Amniotic epithelial cell (primary cell): ENCODE measurements at places on chromosomes 2 and 18.
A peak's percentile ranks its signal among the peaks of the same experiment; 100 is the strongest.

GRCh38 chr2:74507926-74508520 lies 528 bp upstream of the PCGF1 start:
- no peak for DNase-seq

- peak; percentile 76 for DNase-seq
Measured at GRCh38 chr2:109180786-109181185, 51.8 kb downstream of the SH3RF3 start.

DNA sequence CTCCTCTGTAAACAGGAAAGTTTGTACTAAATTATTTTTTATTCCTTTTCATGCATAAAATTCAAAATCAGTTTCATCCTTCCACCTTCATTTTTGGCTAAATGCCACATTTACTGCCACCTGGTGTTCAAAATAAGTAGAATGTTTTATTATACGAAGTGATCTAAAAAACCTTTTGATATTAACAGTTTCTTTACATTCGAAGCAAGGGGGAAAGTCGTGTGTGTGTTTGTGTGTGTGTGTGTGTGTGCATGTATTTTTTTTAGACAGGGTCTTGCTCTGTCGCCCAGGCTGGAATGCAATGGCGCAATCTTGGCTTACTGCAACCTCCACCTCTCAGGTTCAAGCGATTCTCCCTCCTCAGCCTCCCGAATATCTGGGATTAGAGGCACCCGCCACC lies 9.0 kb upstream of the SCN9A start:
- DNase-seq = peak; percentile 16

- DNase-seq = peak; percentile 92
Measured at GRCh38 chr18:28115149-28115550, 61.8 kb downstream of the CDH2 start.

DNA sequence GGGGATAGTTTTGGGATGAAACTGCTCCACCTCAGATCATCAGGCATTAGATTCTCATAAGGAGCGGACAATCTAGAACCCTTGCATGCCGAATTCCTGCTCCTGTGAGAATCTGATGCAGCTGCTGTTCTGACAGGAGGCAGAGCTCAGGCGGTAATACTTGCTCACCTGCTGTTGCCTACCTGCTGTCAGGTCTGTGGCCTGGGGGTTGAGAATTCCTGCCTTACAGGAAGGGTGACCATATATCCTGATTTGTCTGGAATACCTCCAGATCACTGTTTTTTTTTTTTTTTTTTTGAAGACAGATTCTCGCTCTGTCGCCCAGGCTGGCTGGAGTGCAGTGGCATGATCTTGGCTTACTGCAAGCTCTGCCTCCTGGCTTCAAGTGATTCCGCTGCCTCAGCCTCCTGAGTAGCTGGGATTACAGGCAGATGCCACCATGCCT lies 21.7 kb downstream of the ACSL3 start:
- no peak for DNase-seq

- peak; percentile 2 for DNase-seq
Measured at GRCh38 chr2:953975-954686, 3.5 kb downstream of the SNTG2 start.

GRCh38 chr18:66601649-66602048 lies 2.2 kb downstream of the CDH19 start:
- DNase-seq = no peak

GRCh38 chr2:105862843-105863242 lies 118.1 kb downstream of the NCK2 start:
- DNase-seq = peak; percentile 63

DNA sequence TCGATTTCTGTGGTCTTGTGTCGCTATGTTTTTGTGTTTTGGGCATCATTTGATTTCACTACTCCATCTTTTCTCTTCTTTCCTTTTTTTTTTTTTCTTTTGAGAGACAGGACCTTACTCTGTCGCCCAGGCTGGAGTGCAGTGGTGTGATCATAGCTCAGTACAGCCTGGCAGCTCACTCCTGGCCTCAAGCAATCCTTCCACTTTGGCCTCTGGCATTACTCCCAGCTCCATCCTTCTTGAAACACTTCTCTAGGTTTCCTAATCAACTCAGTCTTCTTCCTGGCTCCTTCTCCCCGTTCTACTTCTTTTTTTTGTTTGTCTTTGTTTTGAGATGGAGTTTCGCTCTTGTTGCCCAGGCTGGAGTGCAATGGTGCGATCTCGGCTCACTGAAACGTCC lies 26.5 kb downstream of the TCF23 start:
- no peak for DNase-seq

GRCh38 chr2:199988151-199988550 lies 32.8 kb downstream of the MAIP1 start:
- DNase-seq = peak; percentile 70

- no peak for DNase-seq
Measured at GRCh38 chr2:217740178-217740577, 262.6 kb downstream of the TNS1 start.

DNA sequence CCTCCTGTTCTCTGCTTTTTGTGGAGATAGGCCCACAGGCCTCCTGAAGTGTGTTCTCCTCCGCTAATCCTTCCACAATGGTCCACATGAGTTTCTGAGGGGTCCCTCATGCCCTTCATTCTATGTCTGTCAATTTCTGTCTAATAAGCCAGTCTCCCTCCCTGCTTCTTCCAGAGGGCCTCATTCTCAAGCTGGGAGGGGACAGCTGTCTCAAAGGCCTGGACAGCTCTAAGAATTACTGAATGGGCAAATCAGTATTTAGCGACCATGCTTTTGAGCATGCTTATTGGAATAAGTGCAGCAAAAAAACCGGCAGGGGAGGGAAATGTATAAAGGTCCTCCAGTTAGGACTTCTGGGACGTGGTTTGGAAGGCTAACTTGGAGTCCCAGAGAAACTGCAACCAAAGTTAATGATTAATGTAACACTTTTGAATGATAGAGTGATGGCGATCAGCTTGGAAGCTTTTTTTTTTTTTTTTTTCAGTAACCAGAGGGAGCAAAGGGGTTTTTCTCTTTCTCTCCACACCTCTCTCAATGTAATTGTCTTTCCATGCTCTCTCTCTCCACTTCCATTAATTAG lies 890.7 kb upstream of the POU3F3 start:
- DNase-seq = no peak

DNA sequence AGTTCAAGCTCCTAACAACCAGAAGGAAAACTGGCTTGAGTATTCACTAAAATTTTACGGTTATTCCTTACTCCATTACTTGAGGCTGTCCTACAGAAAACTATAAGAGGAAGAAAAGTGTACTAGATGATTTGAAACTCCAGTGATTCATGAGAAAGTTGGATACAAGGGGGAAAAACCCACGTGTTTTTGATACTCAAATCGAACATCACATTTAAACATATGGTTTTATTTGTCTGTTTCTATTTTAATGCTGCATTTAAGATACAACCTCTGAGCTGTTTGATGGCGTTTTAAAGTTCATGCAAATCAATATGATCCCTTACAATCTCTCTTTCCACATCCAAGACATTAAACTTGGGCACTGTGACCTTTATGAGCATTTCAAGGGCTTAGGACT lies 125.1 kb upstream of the LMAN1 start:
- no peak for DNase-seq

- no peak for DNase-seq
Measured at GRCh38 chr2:17813010-17813741, 3.1 kb upstream of the MSGN1 start.

GRCh38 chr2:12303181-12304030 lies 413.3 kb upstream of the TRIB2 start:
- DNase-seq = peak; percentile 98

DNA sequence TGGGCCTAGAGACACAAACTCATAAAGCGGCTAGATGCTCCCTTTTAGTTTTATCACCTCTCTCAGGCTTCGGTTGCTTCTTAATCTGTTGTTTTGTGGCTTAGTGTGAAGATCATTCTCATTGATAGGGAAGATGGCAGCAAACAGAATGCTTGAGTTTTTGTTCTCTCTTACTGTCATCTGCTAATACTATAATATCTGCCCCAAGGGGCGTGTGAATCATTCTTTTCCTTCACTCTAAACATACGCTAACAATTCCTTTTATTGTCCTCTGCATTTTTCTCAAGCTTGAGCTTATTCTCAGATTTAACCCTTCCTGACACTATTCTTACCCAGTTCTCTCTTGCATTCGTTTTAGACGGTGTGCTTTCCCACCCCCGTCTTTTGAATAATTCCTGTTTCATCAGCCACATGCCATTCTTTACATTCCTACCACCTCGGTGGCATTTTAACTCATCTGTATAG lies 323.9 kb upstream of the NRP2 start:
- DNase-seq = no peak

DNA sequence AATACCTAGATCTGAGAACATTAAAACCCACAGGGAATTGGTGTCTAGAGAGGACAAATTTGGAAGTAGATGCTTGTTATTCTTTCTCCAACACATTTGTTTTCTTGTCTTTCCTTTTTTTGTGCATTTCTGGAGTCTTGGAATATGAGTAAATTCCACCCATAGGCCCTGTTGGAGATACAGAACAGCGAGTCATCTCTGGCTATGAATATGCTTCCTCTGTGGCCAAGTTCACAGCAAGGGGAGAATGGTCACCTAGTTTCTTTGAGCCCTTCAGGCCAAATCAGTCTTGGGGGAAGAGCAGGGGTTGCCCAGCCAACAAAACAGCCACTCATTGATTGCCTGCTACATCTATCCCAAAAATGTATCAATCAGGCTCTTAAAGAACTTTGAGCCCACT lies 31.3 kb downstream of the SP140L start:
- DNase-seq = peak; percentile 52

DNA sequence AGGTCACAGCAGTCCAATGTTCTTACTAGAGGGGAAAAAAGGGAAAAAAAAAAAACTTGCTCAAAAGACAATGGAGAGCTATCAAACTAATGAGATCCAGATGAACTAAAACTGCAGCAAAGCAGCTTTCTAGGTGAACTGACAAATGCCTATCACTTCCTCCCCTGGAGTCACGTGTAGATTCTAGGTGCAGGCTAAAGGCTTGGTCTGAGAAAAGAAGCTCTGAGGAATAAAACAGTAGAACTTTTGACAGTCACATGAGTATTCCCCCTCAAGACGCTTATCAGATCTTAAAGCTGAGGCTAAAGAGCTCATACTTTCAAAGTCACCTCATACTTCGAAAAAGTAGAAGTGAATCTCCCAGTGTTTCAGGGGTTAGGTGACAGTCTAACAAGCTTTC lies 42.3 kb downstream of the SMAD2 start:
- no peak for DNase-seq

- peak; percentile 51 for DNase-seq
Measured at GRCh38 chr18:8706791-8707555, 1.6 kb downstream of the MTCL1 start.

DNA sequence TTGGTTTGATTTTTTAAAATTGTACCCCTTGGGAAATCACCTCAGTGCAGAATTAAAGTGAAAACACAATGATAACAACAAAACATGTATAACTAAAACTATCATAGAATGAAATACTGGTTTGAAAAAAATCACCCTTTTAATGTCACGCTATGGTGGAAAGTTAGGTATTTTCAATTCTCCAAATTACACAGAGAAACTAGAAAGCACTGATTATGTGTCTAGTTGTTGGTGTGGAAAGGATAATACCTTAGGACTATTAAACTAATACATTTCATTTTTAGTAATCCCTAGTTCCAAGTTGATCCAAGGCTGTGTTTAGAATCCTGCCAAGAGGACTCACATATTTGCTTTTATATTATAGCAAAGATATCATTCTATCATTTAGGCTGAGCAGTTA lies 71.2 kb downstream of the NUP35 start:
- DNase-seq = no peak

- DNase-seq = peak; percentile 82
Measured at GRCh38 chr2:200305797-200306195, 697 bp upstream of the SPATS2L start.

- peak; percentile 72 for DNase-seq
Measured at GRCh38 chr2:189013671-189014448, 39.7 kb downstream of the COL3A1 start.

GRCh38 chr18:69957747-69958146 lies 10.1 kb upstream of the CD226 start:
- no peak for DNase-seq

DNA sequence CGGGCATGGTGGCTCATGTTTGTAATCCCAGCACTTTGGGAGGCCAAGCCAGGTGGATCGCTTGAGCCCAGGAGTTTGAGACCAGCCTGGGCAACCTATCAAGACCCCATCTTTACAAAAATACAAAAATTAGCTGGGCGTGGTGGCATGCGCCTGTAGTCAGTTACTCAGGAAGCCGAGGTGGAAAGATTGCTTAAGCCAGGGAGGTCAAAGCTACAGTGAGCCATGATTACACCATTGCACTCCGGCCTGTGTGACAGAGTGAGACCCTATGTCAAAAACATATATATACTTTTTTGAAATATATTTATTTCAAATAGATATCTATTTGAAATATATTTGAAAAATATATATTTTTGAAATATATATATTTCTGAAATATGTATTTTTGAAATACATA lies 10.9 kb downstream of the OSBPL1A start:
- DNase-seq = no peak

- DNase-seq = peak; percentile 53
Measured at GRCh38 chr18:26487437-26487836, 60.9 kb downstream of the KCTD1 start.

GRCh38 chr2:101832114-101832513 lies 134.6 kb downstream of the MAP4K4 start:
- DNase-seq = no peak

DNA sequence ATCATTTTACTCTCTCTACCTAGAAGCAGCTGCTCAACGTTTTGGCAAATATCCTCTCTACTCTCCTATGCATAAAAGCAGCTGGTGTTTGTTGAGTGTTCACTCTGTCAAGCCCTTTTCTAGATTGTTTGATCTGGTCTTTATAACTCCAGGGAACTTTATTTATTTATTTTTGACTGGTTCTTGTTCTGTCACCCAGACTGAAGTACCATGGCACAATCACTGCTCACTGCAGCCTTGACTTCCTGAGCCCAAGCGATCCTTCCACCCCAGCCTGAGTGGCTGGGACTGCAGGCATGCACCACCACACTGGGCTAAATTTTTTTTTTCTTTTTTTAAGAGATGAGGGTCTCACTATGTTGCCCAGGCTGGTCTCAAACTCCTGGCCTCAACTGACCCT lies 12.7 kb downstream of the CATIP start:
- no peak for DNase-seq

- no peak for DNase-seq
Measured at GRCh38 chr18:65227970-65228369, 522.8 kb upstream of the CDH7 start.

- no peak for DNase-seq
Measured at GRCh38 chr2:88247531-88247930, 77.4 kb downstream of the THNSL2 start.

GRCh38 chr18:78495550-78495949 lies 484.1 kb upstream of the SALL3 start:
- no peak for DNase-seq
